Ammon's horn (tissue), 1 donor: ENCODE measurements at places on chromosomes 5 and 9.

- peak; percentile 51 for DNase-seq
Measured at GRCh38 chr5:60196385-60197113, 303.0 kb upstream of the PDE4D start.

DNA sequence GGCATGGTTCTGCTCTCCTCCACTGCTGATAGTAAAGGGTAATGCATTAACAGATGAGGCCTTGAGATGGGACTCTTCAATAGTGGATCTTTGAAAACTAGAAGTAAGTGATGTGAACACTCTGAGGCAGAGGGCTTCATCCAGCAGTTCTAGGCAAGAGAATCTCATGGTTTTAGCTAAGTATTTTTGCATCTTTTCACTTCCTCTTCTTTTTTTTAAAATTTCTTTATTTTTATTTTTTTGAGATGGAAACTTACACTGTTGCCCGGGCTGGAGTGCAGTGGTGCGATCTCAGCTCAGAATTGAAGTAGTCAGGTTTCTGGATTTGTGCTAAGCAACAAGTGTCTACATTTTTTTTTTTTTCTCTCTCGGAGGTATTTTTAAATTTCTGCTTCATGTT lies 101.9 kb downstream of the MTRR start:
- no peak for DNase-seq

DNA sequence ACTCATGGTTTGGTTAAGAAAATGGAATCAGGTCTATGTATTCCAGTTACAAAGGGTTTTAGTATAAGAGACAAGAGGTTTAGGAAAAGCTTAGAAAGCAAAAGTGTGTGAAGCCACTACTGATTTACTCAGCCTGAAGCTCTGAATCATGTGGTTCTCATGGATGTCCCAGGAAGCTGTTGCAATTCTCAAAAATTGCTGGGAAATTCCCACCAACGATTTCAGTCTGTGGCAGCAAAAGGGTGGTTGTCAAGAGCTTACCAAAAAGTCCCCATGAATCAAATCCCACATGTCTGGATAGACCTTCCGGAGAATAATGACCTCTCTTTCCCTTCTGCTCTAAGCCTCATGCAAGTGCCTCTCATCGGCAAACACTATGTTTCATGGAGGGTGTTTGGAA lies 929.9 kb downstream of the TLE4 start:
- no peak for DNase-seq

- DNase-seq = peak; percentile 46
Measured at GRCh38 chr5:180343831-180344695, 9.1 kb downstream of the GFPT2 start.

DNA sequence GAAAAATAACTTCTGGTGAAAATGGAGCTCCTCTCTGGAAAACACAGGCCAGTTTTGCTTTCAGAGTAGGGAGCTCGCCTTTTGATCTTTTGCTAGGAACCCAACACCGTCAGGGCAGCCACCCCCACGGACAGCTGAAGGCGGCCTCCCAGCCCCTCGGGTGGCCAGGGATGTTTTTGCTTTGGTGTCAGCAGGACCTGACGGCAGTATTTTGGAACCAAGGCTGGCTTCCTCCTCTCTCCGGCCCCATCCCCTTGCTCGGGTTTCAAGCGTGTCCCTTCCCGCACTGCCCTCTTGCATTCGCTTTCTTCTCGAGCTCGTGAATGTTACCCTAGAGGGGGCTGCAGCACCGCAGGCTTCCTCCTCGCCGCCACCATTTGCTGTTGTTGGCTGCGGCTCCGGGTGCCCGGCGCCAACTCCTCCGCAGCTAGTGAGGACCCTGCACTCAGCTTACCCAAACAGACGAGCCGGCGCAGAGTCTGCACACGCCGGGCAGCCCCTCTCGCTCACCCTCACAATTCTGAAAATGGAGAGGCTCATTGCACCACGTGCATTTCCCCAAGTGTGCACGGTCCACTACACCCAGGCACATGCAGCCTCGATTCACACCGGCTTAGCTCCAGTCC lies 35.5 kb upstream of the ADAMTSL1 start:
- peak; percentile 62 for DNase-seq

DNA sequence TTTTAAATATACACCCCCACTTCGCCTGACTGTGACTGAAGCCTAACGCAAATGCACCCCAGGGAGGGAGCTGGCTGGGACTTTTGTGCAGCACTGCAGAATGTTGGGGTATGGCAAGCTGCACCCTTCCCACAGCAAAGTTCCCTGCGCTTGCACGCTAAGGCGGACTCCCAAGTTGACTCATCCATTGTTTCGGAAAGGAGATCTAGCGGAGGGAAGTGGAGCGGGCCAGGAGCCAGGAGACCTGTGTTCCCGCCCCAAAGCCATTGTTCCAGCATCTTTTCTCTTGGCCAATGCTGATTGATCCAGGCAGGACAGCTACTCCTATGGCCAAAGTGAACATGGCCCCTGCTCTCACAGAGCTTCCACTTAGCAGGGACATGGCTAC lies 202.9 kb downstream of the AOPEP start:
- no peak for DNase-seq

DNA sequence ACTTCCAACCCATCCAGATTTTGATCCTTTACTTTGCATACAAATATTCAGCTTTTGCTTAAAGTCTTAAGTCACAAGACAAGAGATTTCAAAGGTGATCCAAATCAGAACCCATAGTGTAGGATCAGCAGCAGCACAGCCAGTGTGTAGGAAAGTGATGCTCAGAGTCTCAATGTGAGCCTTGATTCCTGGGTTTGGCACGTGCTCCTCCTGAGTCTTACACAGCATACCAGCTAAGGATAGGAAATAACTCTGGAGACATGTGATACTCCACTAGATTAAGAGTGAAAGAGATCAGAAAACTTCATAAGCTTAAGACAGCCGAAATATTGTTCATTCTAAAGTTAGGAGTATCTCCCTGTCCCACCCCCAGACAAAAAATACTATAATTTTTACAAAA lies 344.9 kb downstream of the SEMA5A start:
- DNase-seq = no peak

DNA sequence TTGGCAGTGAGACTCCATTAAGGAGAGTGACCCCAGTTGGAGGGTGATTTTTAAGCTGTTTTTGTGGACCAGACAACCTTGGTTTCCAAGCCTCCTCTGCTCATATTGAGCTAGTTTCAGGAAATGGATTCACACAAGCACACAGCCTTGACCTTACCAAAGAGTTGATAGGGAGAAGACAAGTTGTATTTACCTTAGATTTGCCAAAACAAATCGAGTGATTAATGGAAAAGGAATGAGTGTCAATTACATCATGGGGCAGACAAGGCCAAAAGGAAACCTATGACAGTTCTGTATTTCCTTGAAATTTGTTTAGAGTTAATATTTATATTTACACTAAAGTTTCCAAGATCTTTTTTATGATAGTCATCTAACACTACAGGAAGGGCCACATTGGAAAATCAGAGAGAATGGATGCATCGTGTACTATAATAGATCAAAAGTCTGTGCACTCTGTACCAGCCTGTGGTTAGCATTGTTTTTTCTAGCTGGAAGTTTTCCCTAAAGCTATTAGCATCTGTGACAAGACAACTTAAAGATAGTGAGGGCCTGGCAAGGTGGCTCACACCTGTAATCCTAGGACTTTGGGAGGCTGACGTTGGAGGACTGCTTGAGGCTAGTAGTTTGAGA lies 86.0 kb upstream of the FER start:
- DNase-seq = no peak

- DNase-seq = no peak
Measured at GRCh38 chr9:76528056-76528455, 69.1 kb downstream of the GCNT1 start.

- DNase-seq = no peak
Measured at GRCh38 chr5:96493219-96493790, 60.3 kb upstream of the PCSK1 start.

GRCh38 chr5:91128604-91129003 lies 254.5 kb downstream of the ARRDC3 start:
- no peak for DNase-seq
